H1 (cell line): ENCODE measurements at places on chromosomes 12 and 14. TPM values are rescaled to one million over a fixed set of nuclear protein-coding genes. Genes with fewer than 3 reads are reported as not detected.

DNA sequence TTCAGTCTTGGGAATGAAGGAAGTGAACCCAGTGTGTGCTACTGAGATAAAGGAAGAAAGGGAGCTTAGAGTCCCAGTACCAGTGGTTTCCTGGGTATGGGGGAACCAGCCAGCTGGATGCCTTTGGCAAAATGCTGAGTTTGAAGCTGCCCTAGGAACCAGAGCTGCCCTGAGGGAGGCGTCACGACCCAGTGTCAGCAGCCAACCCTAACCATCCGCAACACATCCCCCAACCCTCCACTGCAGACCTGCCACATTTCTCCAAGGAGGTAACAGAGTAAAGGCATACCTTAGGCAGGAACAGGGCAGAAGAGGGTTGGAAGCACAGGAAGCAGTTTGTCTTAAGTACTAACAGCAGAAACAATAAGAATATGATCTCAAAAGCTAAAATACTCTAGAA lies 28.6 kb downstream of the PRDM4 start:
- no peaks in the 10 kb centered on the region for H3K27me3 ChIP-seq
- H3K27ac ChIP-seq: no peak overlapping the region
- H3K36me3 ChIP-seq: peaks cover 25% of the 10 kb centered on the region
- H3K4me1 ChIP-seq: no peaks in the 10 kb centered on the region
- H3K4me3 ChIP-seq: no peak overlapping the region

Gene LRRK2
- total RNA-seq: 0.13 and 0.19 TPM in 2 replicates

- no peaks in the 10 kb centered on the region for H3K27me3 ChIP-seq
- peak; percentile 78 for DNase-seq
- peaks cover 2% of the 10 kb centered on the region for H3K4me1 ChIP-seq
Measured at GRCh38 chr14:100416921-100417860, 94.1 kb downstream of the SLC25A47 start.

- no peak overlapping the region for H3K4me3 ChIP-seq
- DNase-seq: no peak
Measured at GRCh38 chr12:94145191-94145983, 3.0 kb upstream of the PLXNC1 start.

DNA sequence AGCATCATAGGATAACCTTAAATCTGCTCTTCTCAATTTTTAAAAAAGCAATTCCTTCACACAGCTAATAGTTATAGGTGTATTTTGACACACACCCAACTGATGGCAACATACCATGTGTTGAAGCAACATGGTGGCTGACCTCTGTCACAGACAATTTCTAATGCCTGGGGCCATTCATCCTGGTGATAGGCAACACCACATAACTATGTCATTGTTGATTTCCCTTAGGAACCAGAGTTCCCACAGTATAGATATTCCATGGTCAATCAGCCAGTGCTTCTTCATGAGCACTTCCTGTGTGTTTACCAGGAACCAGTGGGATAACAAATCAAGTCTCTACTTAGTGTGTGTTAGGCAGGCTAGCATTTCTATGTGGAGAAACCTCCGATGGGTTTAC lies 88.3 kb downstream of the FIGNL2 start:
- no peak for DNase-seq
- H3K36me3 ChIP-seq: no peaks in the 10 kb centered on the region
- no peak overlapping the region for H3K27ac ChIP-seq
- no peaks in the 10 kb centered on the region for H3K27me3 ChIP-seq

DNA sequence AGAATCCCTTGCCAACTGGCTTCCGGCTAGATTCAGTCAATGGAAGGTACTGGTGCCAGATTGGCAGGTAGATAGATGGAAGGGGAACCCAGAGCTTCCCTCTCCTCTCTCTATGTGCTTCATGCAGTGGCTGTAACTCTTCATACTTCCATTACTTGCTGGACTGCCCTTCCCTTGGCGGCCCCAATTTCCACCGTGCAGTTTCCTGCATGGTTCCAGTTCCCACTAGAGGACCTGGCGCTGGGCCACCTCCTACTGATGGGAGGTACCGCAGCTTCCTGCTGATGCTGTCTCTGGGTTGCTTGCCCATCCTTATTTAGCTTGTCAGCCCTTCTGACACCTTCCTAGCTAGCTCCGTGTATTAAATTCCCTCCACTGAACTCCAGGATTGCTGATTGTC lies 226.4 kb downstream of the ANO2 start:
- no peaks in the 10 kb centered on the region for H3K4me1 ChIP-seq
- H3K27ac ChIP-seq: no peak overlapping the region

DNA sequence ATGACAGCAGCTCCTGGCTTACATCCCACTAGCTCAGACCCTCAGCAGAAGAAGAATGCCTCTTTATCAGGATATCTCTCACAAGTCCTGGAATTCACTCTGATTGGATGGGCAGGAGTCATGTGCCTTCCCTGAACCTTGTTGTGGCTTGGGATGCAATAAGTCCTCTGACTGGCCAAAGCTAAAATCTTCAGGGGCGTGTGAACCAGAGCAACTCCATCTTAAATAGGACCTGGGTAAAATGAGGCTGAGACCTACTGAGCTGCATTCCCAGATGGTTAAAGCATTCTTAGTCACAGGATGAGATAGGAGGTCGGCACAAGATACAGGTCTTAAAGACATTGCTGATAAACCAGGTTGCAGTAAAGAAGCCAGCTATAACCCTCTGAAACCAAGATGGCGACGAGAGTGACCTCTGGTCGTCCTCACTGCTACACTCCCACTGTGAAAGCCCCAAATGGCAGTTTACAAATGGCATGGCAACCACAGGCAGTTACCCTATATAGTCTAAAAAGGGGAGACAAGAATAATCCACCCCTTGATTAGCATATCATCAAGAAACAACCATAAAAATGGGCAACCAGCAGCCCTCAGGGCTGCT lies 60.4 kb upstream of the FICD start:
- no peaks in the 10 kb centered on the region; the same call in 1 of the 2 replicates for H3K4me1 ChIP-seq
- no peaks in the 10 kb centered on the region for H3K36me3 ChIP-seq

Gene C1QL4
- 0.28 and 0.59 TPM in 2 replicates for total RNA-seq

- no peaks in the 10 kb centered on the region for H3K27me3 ChIP-seq
- H3K4me3 ChIP-seq: no peak overlapping the region
- H3K4me1 ChIP-seq: peaks cover 16% of the 10 kb centered on the region
- no peak overlapping the region for H3K27ac ChIP-seq
- no peaks in the 10 kb centered on the region for H3K36me3 ChIP-seq
Measured at GRCh38 chr14:69715725-69716477, 51.0 kb upstream of the SRSF5 start.

Gene PTGER2
- 1.2 TPM in 2 replicates for total RNA-seq

- no peaks in the 10 kb centered on the region for H3K4me1 ChIP-seq
- no peak overlapping the region for H3K27ac ChIP-seq
Measured at GRCh38 chr14:35858521-35859209, 32.5 kb downstream of the BRMS1L start.
